Activated CD4-positive, alpha-beta memory T cell treated with anti-CD3 and anti-CD28 coated beads, Interleukin-2, amount 10 ng/mL, durations not matched to agents 7 days and 5 days (primary cell): ENCODE measurements at places on chromosomes 3 and 15.

DNA sequence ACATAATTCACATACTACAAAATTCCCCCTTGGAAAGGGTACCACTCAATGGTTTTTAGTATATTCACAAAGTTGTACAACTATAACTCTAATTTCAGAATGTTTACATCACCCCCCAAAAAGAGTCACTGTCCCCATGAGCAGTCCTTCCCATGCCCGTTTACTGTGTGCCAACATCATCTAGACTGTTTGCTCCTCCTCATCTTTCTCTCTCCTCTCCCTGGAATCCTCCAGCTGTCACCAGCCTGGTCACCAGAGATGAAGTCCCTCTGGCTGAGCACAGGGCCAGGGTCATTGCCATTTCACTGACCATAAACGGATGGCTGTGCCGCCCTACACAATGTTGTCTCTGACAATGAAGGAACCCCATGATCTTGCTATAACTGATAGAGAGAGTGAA, 45.2 kb downstream of the C2CD4B start:
- DNase-seq: no peak

- DNase-seq: no peak
Measured at GRCh38 chr15:83549623-83550022, 102.5 kb downstream of the SH3GL3 start.

DNA sequence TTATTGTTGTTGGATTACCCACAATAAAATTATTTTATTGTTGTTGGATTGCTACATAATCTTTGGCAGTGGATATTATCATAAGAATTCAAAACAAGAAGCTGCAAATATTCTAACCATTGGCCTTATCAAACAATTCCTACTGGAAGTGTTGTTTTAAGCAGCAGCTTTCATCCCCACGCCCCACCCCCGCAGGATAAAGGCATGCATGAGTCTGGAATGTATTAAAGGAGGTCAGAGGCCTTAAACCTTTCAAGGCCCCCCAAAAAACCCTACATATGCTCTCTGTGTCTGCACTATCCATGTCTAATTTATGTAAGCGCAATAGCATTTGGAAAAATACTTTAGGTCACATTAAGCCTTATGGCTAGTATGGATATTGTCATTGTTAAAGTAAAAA, 23.1 kb downstream of the P3H2 start:
- no peak for DNase-seq

- DNase-seq: no peak
Measured at GRCh38 chr3:64900617-64901521, 213.1 kb upstream of the ADAMTS9 start.

GRCh38 chr3:140236836-140237501, 302.0 kb downstream of the CLSTN2 start:
- no peak for DNase-seq

- DNase-seq: no peak
Measured at GRCh38 chr3:141998669-141999290, 122.3 kb downstream of the ATP1B3 start.

- no peak for DNase-seq
Measured at GRCh38 chr15:33057845-33058244, 136.7 kb downstream of the FMN1 start.

DNA sequence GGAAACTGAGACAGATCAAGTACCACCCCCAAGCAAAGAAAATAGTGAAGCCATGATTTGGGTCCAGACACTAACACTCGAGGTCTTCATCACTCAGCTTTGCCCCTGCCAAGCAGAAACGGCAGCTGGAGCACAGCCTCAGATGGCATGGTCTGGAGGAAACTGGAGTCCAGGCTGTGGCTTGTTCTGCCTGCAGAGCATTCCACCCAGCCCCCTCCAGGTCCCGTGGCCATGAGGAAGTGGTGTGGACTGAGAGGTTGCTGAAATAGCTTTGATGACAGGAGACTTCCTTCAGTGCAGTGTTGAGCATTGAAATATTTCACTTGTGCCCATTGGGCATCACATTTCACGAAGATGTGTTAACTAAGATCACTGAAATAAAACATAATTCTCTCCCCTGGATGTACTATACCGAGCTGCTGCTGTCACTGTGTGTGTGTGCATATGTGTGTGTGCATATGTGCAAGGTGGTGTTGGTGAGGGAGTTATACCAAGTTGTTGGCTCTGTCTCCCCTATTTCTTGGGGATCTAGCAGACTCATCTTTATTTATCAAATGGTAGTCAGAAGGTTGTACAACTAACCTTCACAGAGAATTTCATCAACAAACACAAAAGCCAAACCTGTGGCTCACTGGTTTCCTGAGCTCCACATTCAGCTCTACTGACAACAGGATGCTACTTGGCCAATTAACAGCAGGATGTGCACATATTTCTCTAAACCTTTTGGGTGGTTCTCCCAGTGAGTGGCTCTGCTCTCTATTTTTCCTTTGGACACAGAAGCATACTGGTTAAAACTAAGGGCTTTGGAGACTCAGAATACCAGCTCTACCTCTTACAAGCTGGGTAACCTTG, 660.1 kb upstream of the CFAP20DC start:
- peak; percentile 53 for DNase-seq

DNA sequence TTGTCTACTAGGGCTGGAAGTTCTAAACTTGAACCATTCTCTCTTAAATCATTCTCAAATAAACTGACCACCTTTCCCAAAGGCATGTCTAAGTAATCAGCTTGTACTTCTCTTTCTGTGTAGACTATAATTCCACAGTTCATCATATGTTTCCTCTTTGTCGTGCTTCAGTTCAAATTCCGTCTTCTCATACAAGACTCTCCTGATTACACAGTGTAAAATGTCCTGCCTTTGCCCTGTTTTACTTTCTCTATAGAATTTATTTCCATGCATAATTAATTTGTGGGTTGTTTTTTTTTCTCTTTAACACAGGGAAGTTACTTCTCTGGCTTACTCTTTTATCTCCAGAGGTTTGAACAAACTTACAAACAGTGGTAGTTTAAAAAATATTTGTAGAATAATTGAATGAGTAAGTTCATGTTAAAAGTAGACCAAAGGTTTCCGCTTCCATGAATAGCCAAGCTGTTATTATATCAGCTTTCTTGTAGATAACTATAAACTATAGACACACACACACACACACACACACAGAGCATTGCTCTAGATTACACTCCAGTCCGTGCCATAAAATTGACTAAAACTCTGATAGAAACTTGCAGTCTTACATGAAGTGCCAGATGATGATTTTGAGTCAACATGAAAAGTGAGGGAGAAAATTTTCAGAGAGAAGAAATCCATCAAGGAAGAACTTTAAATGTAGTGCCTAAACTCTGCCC, 119.0 kb downstream of the SUCNR1 start:
- no peak for DNase-seq

DNA sequence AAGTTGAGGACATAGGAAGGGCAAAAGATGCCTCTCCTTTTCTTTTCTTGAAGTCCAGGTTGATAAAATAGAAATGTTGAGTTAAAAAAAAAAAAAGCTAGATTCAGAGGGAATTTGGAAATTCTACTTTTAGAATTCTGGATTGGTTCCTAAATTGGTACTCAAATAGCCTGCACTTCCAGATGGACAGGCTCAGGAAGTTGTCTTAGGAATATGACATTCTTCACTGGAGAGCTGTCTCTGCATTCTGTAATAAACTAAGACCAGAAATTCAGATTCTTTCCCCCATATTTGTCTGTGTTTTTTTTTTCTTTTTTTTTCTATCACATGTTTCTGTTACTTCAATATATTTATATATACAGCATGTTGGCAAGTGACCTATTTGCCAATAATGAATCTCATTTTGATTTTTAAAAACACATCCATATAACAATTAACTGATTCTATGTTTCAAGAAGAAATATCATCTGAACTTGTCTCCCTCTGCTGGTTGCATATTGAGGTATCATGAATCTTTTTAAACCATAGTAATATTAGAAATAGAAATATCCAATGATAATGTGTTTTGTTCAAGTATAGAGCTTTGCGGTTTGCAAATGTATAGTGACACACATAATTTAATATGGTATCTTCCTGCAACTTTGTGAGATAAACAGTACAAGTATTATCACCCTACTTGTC, 8.5 kb upstream of the LSAMP start:
- no peak for DNase-seq

GRCh38 chr3:178382449-178383061, 153.7 kb upstream of the KCNMB2 start:
- DNase-seq: no peak

DNA sequence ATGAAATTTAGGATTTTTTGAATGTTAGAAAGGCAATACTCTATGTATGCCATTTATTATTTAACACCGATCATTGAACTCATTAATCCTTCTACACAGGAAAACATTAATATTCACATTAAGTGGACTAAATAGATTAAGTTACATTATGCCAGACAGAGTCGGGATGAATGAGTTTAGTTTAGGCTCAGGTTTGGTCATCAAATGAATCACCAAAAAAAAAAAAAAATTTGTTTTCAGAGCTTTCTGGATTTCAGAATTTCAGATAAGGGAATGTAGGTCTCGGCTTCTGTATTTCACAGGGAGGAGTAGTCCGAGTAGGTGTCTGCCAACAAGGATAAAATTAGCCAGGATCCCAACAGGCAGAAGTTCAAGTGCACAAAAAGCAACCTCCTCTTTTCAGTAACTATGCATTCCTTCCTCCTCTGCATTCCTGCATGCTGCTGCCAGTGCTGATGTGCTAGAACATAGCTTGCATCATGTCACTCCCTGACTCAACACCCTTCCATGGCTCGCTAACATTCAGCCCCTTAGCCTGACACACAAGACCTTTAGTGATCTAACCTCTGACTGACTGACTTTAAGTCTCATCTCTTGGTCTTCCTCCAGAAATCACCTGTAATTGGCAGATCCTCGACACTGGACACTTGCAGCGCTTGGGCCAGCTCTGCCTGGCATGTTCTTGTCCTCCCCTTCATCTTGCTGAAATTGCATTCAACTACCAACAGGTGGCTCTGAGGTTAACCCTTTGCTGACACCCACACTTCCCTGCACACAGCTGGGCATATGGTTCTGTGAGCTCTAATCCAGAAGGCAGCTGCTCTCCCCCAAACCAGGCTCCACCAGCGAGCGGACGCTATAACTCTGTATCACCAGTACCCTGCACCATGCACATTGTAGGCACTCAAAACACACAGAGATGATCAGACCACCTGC, 145.4 kb upstream of the PROK2 start:
- peak; percentile 16 for DNase-seq

DNA sequence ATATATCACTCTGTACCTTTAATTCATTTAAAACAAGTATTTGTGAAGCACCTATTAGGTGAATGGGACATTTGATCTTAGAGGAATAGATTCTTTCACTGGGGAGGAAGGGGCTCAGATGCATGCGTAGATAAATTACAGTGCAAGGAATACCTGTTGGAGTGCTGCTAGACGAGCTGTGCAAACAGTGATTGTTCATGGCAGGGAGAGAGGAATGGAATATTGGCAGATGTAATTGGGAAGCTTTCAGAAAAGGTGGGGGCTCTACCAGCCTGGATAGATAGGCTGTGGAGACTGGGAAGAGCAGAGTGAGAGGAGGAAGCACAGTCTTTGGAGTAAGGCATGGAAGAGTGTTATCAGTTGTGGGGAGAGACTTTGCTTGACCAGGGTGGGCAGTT, 116.8 kb downstream of the AKAP13 start:
- no peak for DNase-seq

DNA sequence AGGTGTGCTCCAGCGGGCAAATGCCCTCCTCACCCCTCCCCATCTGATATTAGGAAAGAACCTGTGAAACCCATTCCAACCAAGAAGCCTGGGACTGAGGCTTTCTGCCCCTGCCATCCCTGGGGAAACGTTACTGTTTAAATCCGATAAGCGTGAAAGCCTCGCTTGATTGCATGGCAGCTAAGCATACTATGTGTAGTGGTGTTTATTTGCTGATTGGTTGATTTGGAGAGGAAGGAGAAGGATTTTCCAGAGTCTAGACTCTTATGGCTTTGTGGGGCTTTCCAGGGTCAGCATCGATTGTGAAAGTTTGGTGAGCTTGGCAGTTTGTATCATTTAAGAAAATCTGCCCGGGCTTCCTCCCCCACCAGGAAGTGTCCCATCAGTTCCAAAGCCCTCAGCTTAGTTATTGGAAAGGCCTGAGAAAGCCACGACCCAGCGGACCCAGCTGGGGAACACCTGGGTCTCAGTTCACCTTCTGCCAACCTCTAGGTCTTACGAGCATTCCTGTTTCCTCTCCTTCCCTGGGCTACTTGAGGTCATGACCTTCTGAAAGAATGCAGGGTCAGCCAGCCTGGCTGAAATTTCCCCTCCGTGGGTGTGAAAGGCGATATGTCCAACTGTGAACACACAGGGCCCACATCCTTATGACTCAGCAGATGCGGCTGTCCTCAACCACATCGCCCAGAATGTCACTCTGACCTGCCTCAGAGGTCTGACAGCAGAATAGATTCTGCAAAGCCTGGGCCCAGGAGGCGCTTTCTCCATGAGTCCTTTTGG, 62.8 kb upstream of the HERC1 start:
- peak; percentile 70 for DNase-seq

GRCh38 chr3:5096336-5097008, 25.6 kb upstream of the ARL8B start:
- no peak for DNase-seq

- no peak for DNase-seq
Measured at GRCh38 chr3:127131424-127132170, 61.3 kb upstream of the PRR23E start.

GRCh38 chr3:113676261-113676660, 20.2 kb downstream of the USF3 start:
- no peak for DNase-seq

DNA sequence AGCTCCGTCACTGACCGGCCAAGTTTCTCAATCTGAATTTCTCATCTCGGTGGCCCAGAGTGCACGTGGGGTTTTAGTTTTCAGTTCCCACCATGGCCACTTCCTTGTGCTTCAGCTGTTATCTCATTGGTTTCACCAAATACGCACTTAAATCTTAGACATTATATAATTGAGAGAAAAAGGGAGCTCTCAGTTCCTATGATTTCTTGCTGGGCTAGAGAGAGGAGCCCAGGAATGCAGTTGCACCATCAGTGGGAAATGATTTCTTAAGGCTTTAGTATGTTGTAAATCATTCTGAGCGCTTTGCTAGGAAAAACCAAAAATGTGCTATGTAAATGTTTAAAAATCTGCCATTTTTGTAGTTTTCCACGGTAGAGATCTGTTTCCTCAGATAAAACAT, 53.2 kb downstream of the OXNAD1 start:
- DNase-seq: no peak

DNA sequence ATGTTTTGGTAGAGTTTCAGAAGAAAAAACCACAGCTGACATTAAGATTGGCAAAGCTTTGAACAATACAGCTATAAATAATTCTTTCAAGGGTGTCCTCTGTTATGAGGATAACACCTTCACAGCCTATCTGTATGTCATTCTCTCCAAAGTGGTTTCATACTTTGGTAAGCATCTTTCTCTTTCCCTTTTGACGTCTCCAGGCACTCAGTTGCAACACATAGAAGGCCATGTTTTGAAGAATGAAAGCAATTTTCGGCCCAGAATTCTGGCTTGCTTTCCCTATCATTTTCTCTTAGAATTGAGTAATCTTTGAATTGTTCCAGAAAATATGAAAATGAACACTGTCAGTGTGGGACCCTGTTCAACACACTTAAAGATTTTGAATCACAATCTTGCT, 200.0 kb upstream of the CBLB start:
- DNase-seq: no peak

GRCh38 chr15:57540211-57540610, 51.5 kb upstream of the MYZAP start:
- DNase-seq: no peak
